ENCODE measurements at places on chromosomes 7 and 10. TPM values are rescaled to one million over a fixed set of nuclear protein-coding genes. Genes with fewer than 3 reads are reported as not detected.

PDK4 gene
- 21.0 TPM for total RNA-seq

CPVL gene
- total RNA-seq: 22.1 TPM

CPA2 gene
- 85.0 TPM for total RNA-seq

TFAM gene
- total RNA-seq: 60.7 TPM

MACROH2A2 gene
- 143 TPM for total RNA-seq

AKR1C8 gene
- total RNA-seq: not detected

ASNS gene
- total RNA-seq: 104 TPM

DRGX gene
- not detected for total RNA-seq

DNA sequence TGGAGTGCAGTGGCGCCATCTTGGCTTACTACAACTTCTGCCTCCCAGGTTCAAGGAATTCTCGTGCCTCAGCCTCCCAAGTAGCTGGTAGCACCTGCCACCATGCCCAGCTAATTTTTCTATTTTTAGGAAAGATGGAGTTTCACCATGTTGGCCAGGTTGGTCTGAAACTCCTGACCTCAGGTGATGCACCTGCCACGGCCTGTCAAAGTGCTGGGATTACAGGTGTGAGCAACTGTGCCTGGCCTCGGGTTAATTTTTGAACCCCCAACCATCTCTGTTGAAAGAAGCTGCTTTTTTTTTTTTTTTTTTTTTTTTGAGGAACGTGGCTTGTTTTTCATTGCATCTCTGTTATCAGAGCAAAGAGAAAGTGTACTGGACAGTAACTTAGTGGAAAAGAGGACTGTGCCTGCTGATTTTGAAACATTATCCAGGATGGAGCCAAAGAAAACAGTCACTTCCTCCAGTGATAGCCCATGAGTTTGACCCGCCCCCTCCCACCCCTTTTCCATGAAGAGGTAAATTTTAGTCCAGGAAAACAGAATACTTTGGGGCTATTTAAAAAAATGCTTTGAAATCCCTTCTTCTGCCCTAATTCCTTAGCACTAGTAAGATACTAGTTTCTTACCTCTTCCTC is 38.3 kb downstream of the WBP1L start:
- peaks cover 32% of the 10 kb centered on the region for H3K4me1 ChIP-seq
- peaks cover 3% of the 10 kb centered on the region for H3K36me3 ChIP-seq
- no peak for DNase-seq

DNA sequence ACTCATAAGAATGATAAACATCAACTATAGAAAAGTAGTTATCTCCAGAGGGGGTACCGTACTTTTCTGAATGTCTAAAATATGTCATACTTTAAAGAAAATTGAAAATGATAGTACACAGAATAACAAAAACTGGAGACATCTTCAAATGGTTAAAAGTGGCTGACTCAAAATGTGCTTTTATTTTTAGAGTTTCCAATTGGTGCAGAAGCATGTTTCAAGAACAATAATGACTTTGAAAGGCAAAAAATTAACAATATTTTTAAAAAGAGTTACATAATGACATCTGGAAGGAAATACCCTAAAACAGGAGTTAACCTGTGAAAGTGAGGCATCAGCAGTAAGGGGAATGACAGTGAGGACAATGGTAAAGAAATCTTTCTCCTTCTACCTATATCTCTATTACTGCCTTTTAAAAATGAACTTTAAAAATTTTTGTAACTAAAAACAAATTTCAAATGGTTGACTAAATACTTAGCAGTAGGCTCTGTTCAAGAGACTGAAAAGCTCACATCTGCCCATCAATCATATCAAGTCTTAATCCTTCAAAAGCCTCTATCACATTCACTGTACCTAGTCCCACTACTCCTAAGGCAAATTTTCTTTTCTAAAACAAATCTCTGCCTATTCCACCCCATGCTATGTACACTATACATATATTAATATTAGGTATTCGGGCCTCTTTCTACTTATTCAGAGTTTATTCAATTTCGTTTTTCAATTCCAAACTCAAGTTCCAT is 3.0 kb downstream of the ASZ1 start:
- H3K27me3 ChIP-seq: peaks cover 3% of the 10 kb centered on the region
- no peak for DNase-seq
- no peak overlapping the region for H3K4me3 ChIP-seq
- no peaks in the 10 kb centered on the region for H3K4me1 ChIP-seq
- no peaks in the 10 kb centered on the region for H3K36me3 ChIP-seq
- H3K27ac ChIP-seq: no peak overlapping the region

- no peaks in the 10 kb centered on the region for H3K4me1 ChIP-seq
- no peaks in the 10 kb centered on the region for H3K27me3 ChIP-seq
- H3K36me3 ChIP-seq: peaks cover 7% of the 10 kb centered on the region
- DNase-seq: no peak
Measured at GRCh38 chr7:12518920-12519681, 51.4 kb upstream of the SCIN start.

DNA sequence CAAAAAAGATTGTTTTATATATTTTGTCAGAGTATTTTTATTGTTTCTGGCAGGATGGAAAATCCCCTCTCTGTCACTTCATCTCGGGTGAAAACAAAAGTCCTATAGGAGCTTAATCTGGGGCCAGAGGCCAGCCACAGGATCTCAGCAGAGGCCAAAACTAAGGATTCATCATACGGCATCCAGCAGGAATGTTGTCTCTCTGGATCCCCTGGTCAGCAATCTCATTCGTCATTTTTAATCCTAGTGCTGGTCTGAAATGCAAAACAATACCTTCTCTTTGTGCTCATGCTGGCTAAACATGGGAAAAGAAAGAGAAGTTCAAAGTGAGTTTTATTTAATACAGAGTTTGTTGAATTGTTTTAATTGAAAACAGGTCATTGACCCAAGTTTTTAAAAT is 482.5 kb upstream of the AUTS2 start:
- DNase-seq: no peak
- peaks cover 5% of the 10 kb centered on the region for H3K4me1 ChIP-seq
- no peaks in the 10 kb centered on the region for H3K36me3 ChIP-seq
- no peaks in the 10 kb centered on the region for H3K27me3 ChIP-seq

DNA sequence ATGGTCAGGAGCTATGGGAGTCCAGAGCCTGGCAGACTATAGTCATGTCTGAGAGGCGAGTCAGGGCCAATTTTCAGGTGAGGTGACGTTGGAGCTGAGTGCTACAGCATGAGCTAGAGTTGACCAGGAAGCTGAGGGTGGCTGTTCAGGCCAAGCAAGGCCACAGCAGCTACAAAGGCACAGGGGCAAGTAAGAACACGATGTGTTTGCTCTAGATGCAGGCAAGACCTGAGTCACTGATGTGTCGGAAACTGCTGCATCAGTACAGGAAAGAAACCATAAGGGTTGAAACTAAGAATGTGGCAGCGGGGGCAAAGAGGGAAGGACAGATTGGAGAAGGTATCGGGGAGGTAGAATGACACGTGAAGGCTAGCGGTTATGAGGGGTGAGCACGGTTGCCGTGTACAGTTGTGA is 11.8 kb upstream of the RRP12 start:
- no peaks in the 10 kb centered on the region for H3K27me3 ChIP-seq
- peak overlapping the region; percentile 30 for H3K27ac ChIP-seq
- no peak overlapping the region for H3K4me3 ChIP-seq
- no peak for DNase-seq
- peaks cover 22% of the 10 kb centered on the region for H3K4me1 ChIP-seq

DNA sequence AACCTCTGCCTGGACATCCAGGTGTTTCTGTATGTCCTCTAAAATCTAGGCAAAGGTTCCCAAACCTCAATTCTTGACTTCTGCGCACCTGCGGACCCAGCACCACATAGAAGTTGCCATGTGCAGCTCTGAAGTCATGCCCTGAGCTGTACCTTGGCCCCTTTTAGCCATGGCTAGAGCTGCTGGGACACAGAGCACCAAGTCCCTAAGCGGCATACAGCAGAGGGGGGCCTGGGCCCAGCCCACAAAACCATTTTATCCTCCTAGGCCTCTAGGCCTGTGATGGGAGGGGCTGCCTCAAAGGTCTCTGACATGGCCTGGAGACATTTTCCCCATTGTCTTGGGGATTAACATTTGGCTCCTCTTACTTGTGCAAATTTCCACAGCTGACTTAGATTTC is 14.6 kb downstream of the TMEM243 start:
- no peaks in the 10 kb centered on the region for H3K27me3 ChIP-seq
- peaks cover 4% of the 10 kb centered on the region for H3K4me1 ChIP-seq
- H3K4me3 ChIP-seq: no peak overlapping the region
- no peak overlapping the region for H3K27ac ChIP-seq
- no peak for DNase-seq

DNA sequence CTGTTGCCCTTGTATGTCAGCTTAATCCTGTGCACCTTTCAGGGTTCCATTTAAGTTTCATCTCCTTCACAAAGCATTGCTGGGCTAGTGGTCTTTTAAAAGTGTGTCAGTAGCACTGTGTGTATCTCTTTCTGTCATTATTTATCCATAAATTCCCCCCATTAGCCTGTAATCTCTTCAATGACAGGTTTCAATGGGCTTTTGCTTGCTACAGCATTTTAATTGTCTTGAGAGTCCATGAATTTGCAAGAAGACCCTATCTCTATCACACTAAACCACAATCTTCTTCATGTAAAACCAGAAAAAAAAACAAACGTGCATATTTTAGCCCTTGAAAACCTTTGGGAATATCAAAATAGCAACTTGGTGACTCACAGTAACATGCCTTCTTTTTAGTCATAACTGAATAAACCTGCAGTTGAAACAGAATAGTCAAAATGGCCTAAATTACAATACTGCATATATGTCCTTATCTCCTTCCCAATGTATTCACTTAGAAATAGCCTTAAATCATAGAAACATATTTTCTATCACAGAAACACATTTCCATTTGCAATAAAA is 118.6 kb downstream of the PON1 start:
- peak overlapping the region; percentile 27 for H3K27ac ChIP-seq
- DNase-seq: no peak
- no peak overlapping the region for H3K4me3 ChIP-seq

DNA sequence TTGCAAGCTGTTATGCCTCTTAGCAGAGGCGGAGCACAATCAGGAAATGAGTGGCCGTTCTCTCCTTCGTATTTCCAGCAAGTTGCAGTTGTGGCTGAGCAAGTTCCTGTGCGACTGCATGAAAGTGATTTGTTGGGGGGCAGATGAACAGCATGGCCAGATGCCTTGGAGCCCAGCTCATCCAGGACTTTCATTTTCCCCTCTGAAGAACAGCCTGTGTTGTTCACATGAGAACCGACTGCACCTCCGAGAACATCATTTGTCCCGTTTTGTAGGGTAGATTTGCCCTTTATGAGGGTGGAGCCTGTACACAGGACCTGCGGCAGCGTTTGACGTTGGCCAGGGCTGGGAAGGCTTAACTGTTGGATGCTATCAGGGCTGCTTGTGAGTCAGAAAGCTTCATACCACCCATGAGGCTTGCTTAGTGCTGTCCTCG is 4.4 kb downstream of the BAG3 start:
- no peak overlapping the region for H3K4me3 ChIP-seq
- H3K4me1 ChIP-seq: peaks cover 24% of the 10 kb centered on the region
- no peak overlapping the region for H3K27ac ChIP-seq
- H3K27me3 ChIP-seq: no peaks in the 10 kb centered on the region
- peaks cover 6% of the 10 kb centered on the region for H3K36me3 ChIP-seq

DNA sequence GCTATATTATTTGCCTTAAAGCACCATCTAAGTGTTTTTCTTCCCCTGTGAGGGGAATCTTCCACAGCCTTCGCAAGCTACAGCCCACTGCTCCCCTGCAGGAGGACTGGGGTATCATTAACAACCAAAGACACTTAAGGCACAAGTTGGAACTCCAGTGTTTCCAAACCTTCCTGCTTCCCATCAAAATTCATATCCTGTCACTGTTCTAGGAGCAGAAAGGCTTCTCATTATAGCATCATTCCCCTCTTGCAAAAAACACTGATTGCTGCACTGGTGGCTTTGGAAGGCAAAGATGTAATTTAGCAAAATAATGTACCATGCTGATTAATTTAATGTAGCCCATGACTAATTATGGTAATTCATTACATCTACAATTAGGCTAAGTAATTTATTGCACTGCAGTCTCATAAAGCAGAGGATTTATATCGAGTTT is 207.2 kb downstream of the SKAP2 start:
- H3K27ac ChIP-seq: no peak overlapping the region
- peaks cover 5% of the 10 kb centered on the region for H3K27me3 ChIP-seq
- H3K4me1 ChIP-seq: peaks cover 21% of the 10 kb centered on the region
- no peaks in the 10 kb centered on the region for H3K36me3 ChIP-seq

- H3K27me3 ChIP-seq: no peaks in the 10 kb centered on the region
- H3K36me3 ChIP-seq: no peaks in the 10 kb centered on the region
- no peak overlapping the region for H3K27ac ChIP-seq
Measured at GRCh38 chr7:13117103-13117502, 429.7 kb downstream of the ARL4A start.

GRCh38 chr7:91198371-91198770 is 65.9 kb upstream of the FZD1 start:
- DNase-seq: no peak
- no peak overlapping the region for H3K27ac ChIP-seq
- H3K4me1 ChIP-seq: peaks cover 4% of the 10 kb centered on the region
- no peaks in the 10 kb centered on the region for H3K27me3 ChIP-seq
- H3K4me3 ChIP-seq: no peak overlapping the region

- no peaks in the 10 kb centered on the region for H3K4me1 ChIP-seq
- H3K27ac ChIP-seq: no peak overlapping the region
- H3K4me3 ChIP-seq: no peak overlapping the region
- no peak for DNase-seq
Measured at GRCh38 chr7:104196161-104196560, 11.7 kb downstream of the ORC5 start.

GRCh38 chr10:97593421-97593820 is 3.9 kb downstream of the C10orf62 start:
- no peak for DNase-seq
- no peak overlapping the region for H3K27ac ChIP-seq
- H3K27me3 ChIP-seq: no peaks in the 10 kb centered on the region
- no peak overlapping the region for H3K4me3 ChIP-seq

- DNase-seq: no peak
- no peak overlapping the region for H3K27ac ChIP-seq
- H3K4me3 ChIP-seq: no peak overlapping the region
- H3K27me3 ChIP-seq: peaks cover 92% of the 10 kb centered on the region
Measured at GRCh38 chr7:42099470-42100155, 137.4 kb downstream of the GLI3 start.

GRCh38 chr7:33196221-33196620 is 66.9 kb downstream of the BBS9 start:
- H3K36me3 ChIP-seq: peaks cover 2% of the 10 kb centered on the region
- H3K27ac ChIP-seq: no peak overlapping the region

GRCh38 chr10:132878091-132878729 is 64.2 kb downstream of the CFAP46 start:
- no peaks in the 10 kb centered on the region for H3K4me1 ChIP-seq
- no peak for DNase-seq
- peaks cover 25% of the 10 kb centered on the region for H3K27me3 ChIP-seq
- H3K27ac ChIP-seq: no peak overlapping the region

GRCh38 chr10:119267384-119267783 is 60.0 kb downstream of the GRK5 start:
- peaks cover 30% of the 10 kb centered on the region for H3K4me1 ChIP-seq
- H3K27ac ChIP-seq: no peak overlapping the region
- H3K36me3 ChIP-seq: no peaks in the 10 kb centered on the region

- H3K27me3 ChIP-seq: no peaks in the 10 kb centered on the region
- peaks cover 9% of the 10 kb centered on the region for H3K36me3 ChIP-seq
- H3K27ac ChIP-seq: peak overlapping the region; percentile 18
- H3K4me3 ChIP-seq: no peak overlapping the region
Measured at GRCh38 chr7:90708841-90709317, 112.8 kb downstream of the CDK14 start.
